Epithelial cell of prostate (primary cell): ENCODE measurements at places on chromosomes 6 and 20.
A peak's percentile ranks its signal among the peaks of the same experiment; 100 is the strongest.

- no peak for DNase-seq
These were observed 7.4 kb upstream of the INSM1 start for GRCh38 chr20:20360464-20360863.

- no peak for DNase-seq
These were observed 253.6 kb downstream of the CDH26 start for GRCh38 chr20:60211618-60212463.

DNA sequence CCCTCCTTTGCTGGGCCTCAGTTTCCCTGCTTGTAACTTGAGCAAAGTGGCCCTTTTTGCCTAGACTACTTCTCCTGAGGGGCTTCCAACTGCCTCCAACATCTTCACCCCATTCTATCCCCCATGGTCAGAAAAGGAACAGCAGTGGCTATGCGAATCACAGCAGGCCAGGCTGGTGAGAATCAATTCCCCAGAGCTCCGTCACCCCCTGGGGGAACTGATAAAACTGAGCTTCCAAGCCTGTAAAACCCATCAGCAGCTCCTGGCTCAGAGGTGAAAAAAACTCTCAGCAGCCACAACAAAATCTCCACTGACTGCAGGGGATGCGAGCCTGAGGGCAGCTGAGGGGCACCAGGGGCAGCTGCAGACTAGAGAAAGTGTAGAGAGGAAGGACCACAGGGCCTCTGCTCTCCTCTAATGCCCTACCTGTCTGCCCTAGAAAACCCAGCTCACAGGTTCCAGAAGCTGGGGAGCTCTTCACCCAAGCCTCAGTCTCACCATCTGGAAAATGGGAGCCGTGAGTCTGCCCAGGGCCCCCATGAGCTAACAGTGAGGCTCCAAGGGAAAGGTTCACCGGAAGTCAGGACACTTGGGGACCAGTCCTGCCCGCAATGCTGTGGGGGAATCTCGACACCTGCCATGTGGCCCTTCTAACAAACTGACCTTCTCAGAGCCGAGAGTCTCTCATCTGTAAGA is 120.6 kb downstream of the GRM4 start:
- DNase-seq = no peak

- no peak for DNase-seq
These were observed 19.3 kb upstream of the RIMS4 start for GRCh38 chr20:44829688-44830087.

DNA sequence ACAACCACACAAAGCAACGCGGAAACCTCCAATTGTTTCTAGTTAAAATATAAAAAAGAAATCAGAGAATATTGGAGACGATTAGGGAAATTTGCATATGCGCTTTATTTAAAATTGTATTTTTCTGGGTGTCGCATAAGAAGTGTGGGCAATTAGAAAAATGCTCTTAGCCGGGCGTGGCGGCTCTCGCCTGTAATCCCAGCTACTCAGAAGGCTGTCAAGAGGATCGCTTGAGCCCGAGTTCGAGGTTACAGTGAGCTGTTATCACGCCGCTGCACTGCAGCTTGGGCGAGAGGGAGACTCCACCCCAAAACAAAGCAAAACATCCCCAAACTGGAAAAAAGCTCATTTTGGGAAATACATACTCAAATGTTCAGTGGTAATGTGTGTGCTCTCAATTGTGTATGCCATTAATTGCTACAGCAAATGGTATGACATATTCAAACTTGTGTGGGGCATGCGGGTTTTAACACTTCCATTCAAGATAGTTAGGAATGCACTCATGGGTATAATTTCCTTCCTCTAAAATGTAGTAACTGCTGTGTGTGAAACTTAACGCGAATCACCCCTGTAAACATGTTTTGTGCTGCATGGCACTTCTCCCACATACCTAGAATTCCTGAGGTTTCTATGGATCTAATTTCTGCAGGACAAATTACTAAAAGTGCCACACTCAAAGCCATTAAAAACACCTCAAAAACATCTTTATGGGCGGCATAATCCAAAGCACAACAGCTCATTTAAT is 54.7 kb upstream of the HFE start:
- no peak for DNase-seq

GRCh38 chr6:52013035-52013434 is 74.4 kb downstream of the PKHD1 start:
- DNase-seq = peak; percentile 27

DNA sequence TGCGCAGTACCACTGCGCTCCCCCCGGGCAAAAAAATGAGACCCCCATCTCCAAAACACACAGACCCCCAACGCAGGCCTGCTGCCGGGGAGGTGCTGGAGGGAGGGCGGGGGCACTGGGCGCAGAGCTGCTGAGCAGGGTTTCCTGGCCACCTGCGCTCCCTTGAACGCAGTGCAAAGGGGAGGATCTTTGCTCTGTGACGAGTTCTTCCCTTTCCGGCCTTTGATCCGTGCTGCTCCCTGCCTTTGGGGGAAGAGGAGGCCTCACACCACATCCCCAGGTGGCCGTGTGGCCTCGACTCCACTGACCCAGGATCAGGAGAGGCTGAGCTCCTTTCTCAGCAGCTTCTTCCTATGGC is 8.9 kb upstream of the COL20A1 start:
- DNase-seq = no peak

DNA sequence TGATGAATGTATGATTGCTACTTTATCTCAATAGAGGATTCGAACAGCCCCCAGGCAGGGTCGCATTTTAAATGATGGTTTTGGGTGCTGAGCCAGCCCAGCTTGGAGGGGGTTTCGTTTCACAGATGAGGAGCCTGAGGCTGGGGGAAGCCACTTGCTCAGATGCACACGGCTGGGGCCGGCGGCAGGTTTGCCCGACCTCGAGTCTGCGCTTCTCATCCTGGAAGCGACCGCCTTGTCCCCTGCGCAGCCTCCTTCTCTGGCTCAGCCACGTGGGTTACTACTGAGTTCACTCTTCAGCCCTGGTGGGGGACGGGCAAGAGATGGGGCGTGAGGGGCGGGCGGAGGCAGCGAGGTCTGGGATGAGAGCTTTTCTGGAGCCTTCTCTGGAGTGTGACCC is 25.3 kb downstream of the NTSR1 start:
- DNase-seq = no peak

- no peak for DNase-seq
These were observed 5.2 kb downstream of the DLGAP4 start for GRCh38 chr20:36311141-36311853.

GRCh38 chr6:149130508-149130907 is 187.0 kb upstream of the TAB2 start:
- no peak for DNase-seq

GRCh38 chr6:33272275-33273128 is 627 bp downstream of the RPS18 start:
- no peak for DNase-seq

- no peak for DNase-seq
These were observed 17.8 kb downstream of the SS18L1 start for GRCh38 chr20:62161347-62161746.

GRCh38 chr6:167685654-167686053 is 141.1 kb upstream of the AFDN start:
- no peak for DNase-seq
